Hepatocyte (in vitro differentiated cells): ENCODE measurements at places on chromosomes 3 and 15.
A peak's percentile ranks its signal among the peaks of the same experiment; 100 is the strongest.

- no peak for DNase-seq
- no peak overlapping the region for H3K27ac ChIP-seq
- H3K4me3 ChIP-seq, result no peak overlapping the region
- peaks cover 4% of the 10 kb centered on the region for H3K4me1 ChIP-seq
- no peaks in the 10 kb centered on the region for H3K36me3 ChIP-seq
Measured at GRCh38 chr3:124320976-124321375, 329.1 kb upstream of the ROPN1 start.

- H3K27me3 ChIP-seq, result no peaks in the 10 kb centered on the region
- no peak overlapping the region for H3K27ac ChIP-seq
- no peak for DNase-seq
- no peaks in the 10 kb centered on the region for H3K4me1 ChIP-seq
- no peak overlapping the region for H3K4me3 ChIP-seq
- H3K36me3 ChIP-seq, result no peaks in the 10 kb centered on the region
Measured at GRCh38 chr3:147939839-147940238, 530.7 kb downstream of the ZIC1 start.

GRCh38 chr3:9770276-9770812 is 597 bp upstream of the CAMK1 start:
- no peaks in the 10 kb centered on the region for H3K36me3 ChIP-seq
- H3K27ac ChIP-seq, result peak overlapping the region; percentile 45
- peak; percentile 68 for DNase-seq

DNA sequence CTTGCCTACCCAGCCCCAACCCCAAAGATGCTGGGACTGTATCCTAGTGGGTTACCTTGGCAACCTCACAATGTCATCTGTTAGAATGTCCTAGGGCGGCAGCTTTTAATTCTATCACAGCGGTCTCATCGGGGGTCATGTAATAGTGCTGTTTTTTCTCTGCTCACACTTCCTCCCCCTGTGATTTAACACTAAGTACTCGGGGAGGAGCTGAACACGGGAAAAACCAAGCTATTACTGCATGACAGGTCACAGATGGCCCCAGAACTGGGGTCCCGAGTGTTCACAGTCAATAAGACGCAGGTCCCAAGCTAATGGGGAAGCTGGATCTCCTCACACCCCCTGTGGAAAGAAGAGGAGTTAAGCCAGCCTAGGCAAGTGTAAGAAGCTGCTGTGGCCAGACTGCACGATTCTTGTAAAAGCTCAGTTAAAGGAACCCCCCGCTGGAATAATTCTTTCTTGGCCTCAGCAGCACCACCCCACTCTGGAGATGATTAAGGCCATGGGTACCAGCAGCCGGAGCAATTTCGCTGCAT is 2.5 kb upstream of the RFTN1 start:
- no peak for DNase-seq
- no peak overlapping the region for H3K4me3 ChIP-seq
- no peak overlapping the region for H3K27ac ChIP-seq
- H3K36me3 ChIP-seq, result no peaks in the 10 kb centered on the region
- peaks cover 10% of the 10 kb centered on the region for H3K4me1 ChIP-seq
- H3K27me3 ChIP-seq, result peaks cover 41% of the 10 kb centered on the region

DNA sequence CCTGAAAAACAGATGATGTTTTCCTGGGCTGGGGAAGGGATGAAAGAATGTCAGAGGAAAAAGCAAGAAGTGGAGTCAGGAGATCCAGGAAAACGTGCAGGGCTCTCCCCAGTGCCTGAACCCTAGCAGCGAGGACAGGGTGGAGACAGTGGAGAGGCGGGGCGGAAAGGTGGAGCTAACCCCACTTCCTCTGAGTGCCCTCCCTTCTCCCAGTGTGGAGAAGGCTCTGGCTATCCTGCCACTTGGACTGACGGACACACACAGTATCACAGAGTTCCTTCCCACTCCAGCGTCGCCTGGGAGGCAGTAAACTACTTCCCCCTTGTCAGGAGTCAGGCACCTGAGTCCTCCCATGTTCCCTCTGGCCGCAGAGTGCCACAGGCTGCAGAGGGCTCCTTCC is 125.3 kb upstream of the CHRNA7 start:
- no peak overlapping the region for H3K27ac ChIP-seq
- H3K27me3 ChIP-seq, result no peaks in the 10 kb centered on the region
- peak; percentile 6 for DNase-seq
- no peak overlapping the region for H3K4me3 ChIP-seq

DNA sequence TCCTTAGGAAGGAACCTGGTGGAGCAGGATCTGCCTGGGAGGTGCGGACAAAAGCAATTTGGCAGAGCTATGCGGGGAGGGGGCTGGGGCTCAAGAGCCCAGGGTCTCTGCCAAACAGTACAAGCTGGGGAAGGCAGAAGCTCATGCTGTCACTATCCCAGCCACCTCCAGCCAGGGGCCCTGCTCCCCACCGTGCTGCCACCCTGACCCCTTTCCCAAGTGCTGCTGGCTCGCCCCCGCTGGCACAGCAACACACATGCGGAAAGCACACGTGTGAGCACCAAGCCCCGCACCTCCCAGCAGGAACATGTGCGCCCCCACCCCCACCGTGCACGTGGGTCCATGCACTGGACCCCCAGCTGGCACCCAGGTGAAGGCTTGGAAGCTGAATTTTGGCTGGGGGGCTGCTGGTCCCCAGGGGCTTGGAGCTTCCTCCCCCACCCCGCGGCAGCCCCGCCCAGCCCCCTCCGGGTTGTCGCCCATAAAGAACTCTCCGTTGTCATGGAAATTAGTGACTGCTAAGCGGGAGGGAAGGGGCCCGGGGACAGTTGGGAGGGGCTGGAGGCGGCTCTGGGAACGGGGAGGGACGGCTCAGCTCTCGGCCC is 742 bp downstream of the CAMKV start:
- H3K36me3 ChIP-seq, result no peaks in the 10 kb centered on the region
- peaks cover 41% of the 10 kb centered on the region for H3K27me3 ChIP-seq
- no peak for DNase-seq
- H3K4me1 ChIP-seq, result peaks cover 26% of the 10 kb centered on the region
- no peak overlapping the region for H3K4me3 ChIP-seq
- H3K27ac ChIP-seq, result no peak overlapping the region

DNA sequence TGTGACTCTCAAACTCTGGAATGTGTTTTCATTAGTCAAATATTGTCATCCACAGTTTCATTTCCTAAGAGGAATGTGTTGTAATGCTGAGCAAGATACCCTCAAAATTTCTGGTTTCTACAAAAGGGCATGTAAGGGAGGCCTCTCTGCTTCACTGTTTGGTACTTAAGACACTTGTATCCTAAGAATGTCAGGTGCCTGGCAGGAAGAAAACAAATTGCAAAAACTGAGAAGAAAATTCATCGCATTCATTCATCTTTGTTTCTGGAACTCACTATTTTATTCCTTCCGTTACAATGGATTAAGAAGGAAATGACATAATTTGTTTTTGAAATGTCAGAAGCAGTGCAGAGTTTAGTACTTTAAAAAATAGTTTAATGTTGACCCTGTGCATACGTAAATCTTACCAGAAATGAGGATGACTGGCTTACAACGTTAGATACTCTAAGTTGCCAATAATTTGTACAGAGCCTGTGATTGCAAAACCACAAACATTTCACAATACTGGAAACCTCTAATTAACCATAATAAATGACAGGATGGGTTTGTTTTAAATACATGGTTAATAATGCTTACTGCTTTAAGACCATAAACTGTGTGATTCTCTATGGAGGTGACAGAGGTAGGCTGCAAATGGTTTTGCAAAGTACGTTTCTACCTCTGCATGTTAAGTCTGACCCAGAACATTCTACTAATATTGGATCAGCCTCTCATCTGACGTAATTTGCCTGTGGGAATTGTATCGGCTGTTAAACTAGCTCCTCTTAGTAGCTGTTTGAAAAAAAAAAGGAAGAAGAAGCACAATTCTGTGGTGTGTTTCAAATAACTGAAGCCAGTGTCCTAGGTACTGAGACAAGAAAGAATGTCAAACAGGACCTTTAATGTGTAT is 477.8 kb downstream of the RBMS3 start:
- no peak overlapping the region for H3K4me3 ChIP-seq
- no peak for DNase-seq
- no peaks in the 10 kb centered on the region for H3K36me3 ChIP-seq
- H3K4me1 ChIP-seq, result peaks cover 18% of the 10 kb centered on the region

DNA sequence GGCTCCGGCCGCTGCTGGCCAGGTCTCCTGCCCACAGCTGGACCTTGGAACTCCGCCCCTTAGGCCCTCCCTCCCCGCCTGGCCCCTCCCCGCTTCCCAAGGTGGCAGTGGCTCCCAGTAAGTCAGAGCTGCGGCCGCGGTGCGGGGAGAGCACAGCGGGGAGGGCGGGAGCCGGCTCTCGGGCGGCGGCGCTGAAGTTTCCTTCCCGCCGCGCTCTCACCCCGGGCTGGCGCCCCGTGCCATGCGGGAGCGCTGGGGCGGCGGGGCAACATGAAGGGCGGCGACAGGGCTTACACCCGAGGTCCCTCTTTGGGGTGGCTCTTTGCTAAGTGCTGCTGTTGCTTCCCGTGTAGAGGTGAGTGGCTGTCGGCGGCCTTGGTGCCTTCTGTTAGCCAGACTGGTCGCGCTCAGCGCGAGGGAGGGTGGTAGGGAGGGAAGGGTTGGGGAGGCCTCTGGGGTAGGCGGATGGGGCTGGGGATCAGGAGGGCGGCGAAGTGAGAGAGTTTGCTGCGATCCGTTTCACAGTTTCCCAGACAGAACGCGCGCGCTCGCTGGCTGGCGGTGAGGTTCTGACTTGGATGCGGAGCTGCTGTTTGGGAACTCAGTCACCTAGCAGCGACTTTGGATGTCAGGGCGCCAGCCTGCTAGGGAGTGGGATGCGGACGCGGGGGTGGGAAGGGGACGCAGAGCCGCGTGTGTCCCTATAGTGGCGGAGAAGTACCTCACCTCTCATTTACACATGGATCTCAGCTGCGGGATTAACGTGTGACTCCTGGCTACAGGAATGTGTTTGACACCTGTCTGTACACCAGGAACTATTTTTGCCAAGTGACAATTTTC is 145.5 kb upstream of the UMPS start:
- H3K27ac ChIP-seq, result peak overlapping the region; percentile 88
- peak; percentile 90 for DNase-seq
- H3K4me1 ChIP-seq, result peaks cover 21% of the 10 kb centered on the region
- H3K27me3 ChIP-seq, result no peaks in the 10 kb centered on the region
- H3K4me3 ChIP-seq, result peak overlapping the region; percentile 68

DNA sequence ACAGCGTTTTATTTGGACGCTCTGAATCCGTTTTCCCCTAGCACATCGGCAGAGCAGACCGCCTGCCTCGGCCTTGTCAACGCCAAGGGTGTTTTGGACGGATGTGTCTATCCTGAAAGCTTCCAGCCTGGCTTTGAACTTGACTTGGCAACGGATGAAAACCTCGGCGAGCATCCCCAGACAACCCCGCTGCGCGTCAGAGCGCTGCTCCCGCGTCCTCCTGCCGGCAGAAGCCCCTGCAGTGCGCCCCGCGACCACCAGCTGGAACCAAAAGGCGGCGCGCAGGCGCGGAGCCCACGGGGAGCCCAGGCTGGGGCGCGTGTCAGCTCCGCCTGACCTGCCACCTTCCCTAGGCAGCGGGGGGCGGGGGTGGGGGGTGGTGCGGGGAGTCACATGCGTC is 26.2 kb upstream of the ARL8B start:
- no peak overlapping the region for H3K27ac ChIP-seq
- H3K4me3 ChIP-seq, result no peak overlapping the region
- H3K36me3 ChIP-seq, result no peaks in the 10 kb centered on the region
- no peaks in the 10 kb centered on the region for H3K27me3 ChIP-seq
- peak; percentile 65 for DNase-seq

DNA sequence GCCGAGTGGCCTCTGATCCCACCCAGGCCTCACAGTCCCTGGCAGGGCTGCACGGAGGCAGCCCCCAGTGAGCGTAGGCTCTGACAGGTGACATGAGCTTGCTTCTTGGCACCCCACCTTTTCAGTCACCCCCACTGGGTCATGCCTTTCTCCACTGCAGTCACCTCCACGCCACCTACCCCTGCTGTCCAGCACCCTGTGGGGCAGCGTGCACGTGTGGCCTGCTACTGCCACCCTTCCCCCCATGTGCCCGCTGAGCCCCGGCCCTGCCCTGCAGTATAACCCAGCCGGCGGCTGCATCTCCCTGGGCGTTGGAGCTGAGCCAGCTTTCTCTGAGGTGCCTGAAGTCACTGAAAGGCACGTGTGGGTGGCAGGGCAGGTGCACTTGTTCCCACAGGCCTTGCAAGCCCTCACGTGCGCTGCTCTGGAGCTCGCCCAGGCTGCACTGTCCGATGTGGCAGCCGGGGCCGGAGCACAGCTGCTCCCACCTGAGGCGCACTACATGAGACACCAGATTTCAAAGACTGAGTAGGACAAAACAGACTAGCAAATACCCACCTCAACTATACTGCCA is 65.6 kb downstream of the NIPA2 start:
- no peaks in the 10 kb centered on the region for H3K27me3 ChIP-seq
- no peaks in the 10 kb centered on the region for H3K36me3 ChIP-seq
- DNase-seq, result no peak
- H3K4me3 ChIP-seq, result no peak overlapping the region
- no peaks in the 10 kb centered on the region for H3K4me1 ChIP-seq

DNA sequence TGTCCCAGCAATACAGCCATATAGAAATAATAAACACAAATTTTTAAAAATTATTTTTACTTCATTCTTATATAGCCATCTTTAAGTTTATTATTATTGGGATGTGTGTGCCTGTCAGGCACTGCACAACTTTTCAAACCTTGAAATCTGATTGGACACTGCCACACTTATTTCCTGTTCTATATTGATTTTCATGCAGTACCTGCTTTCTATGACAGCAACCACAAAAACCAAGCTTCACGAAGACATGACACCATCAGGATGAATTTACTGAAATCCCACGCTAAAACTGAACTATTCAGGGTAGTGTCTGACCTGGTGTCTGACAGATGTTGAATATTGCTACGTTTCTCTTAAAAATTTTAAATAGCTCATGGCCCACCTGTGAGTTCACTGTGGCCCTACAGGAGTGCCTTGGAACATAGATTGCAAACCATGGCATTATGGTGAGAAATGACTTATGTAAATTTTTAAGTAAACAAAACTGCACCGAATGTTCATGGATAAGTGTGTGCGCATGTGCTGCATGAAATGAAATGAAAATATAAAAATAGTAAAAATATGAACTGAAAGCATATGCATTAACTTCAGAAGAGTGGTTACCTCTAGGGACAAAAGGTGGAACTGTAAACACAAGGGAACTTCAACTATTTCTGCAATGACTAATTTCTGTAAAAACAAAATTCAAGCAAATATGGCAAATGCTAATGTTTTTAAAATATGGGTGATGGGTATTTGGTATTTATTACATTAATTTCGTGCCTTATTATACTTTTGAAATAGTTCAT is 152.3 kb downstream of the ZBTB20 start:
- no peaks in the 10 kb centered on the region for H3K36me3 ChIP-seq
- no peaks in the 10 kb centered on the region for H3K4me1 ChIP-seq
- DNase-seq, result no peak
- H3K4me3 ChIP-seq, result no peak overlapping the region

- H3K27me3 ChIP-seq, result no peaks in the 10 kb centered on the region
- peak overlapping the region; percentile 70 for H3K27ac ChIP-seq
- H3K36me3 ChIP-seq, result no peaks in the 10 kb centered on the region
- no peak overlapping the region for H3K4me3 ChIP-seq
Measured at GRCh38 chr3:13972679-13973379, 93.0 kb upstream of the WNT7A start.

GRCh38 chr15:83318861-83319415 is 34.5 kb upstream of the BNC1 start:
- no peaks in the 10 kb centered on the region for H3K36me3 ChIP-seq
- H3K27ac ChIP-seq, result no peak overlapping the region
- peaks cover 4% of the 10 kb centered on the region for H3K4me1 ChIP-seq
- no peaks in the 10 kb centered on the region for H3K27me3 ChIP-seq
